ENCODE measurements at places on chromosomes 3 and 15. TPM values are rescaled to one million over a fixed set of nuclear protein-coding genes. Genes with fewer than 3 reads are reported as not detected.

The RETNLB gene
- total RNA-seq, result not detected

The GUCA1C gene
- not detected for total RNA-seq

The AGBL1 gene
- 3.3 TPM for total RNA-seq

The CCDC54 gene
- not detected for total RNA-seq

The ALDH1A2 gene
- 26.6 TPM for total RNA-seq

The CHRM5 gene
- total RNA-seq, result not detected
